ENCODE measurements at places on chromosomes 7 and 10. TPM values are rescaled to one million over a fixed set of nuclear protein-coding genes. Genes with fewer than 3 reads are reported as not detected.
A peak's percentile ranks its signal among the peaks of the same experiment; 100 is the strongest.

The CRCP gene
- total RNA-seq, result 22.3 TPM

The OR2A42 gene
- not detected for total RNA-seq

The TDRD1 gene
- total RNA-seq, result 5.8 TPM

The GDF10 gene
- total RNA-seq, result 0.11 TPM

DNA sequence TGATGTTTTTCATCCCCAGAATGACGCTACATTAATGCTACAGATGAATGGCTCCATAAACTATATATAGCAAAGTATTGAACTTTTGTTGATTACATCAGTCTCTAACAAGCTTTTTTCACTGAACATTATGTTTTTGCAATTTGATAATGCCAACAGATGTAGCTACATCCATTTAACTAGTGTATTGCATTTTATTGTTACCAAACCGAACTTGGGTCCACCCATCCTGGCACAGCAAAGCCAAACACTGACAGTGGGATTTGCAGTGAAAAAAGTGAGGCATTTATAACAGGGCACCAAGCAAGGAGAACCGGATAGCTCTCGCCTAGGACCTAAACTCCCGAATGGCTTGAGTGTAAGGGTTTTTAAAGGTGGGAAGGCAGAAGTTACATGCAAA lies 182.8 kb upstream of the TNS3 start:
- DNase-seq, result no peak

- no peak for DNase-seq
Measured at GRCh38 chr10:21926358-21926925, 77.1 kb downstream of the DNAJC1 start.

DNA sequence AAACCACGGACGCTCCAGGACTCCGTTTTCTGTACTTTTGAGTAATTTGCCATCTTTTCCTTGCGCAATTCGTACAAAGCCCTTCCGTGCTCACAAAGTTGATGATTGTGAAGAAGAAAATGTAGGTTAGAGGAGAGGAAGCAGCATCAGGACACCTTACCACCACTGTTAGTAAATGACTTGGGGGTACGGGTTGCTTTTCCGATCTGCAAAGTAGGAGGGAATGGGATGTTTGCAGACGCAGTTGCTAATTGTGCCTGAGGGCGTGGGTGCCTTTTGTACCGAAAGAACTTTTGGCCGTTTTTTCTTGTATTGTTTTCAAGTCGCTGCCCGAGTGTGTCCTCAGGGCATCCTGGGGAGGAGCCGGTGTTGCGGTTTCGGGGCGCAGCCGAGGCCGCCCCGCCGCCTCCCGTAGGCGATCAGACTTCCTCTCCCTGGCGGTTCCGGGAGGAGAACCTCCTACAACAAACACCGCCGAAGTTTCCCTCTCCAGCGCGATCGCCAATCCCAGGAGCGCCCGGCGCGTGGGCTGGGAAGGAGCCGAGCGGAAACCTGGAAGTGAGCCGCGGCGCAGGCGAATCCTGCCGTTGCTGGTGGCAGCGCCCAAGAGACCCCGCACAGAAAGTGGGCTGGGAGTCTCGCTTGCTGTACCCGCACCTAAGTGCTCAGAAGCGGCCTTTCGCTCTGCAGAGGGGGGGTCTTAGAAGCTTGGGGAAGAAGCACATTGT lies 1.0 kb downstream of the PRR15 start:
- peak; percentile 54 for DNase-seq

Data from Right ventricle myocardium superior (tissue), 1 donor.